NCI-H1930 (cell line): ENCODE measurements at places on chromosomes 1 and 21.

DNA sequence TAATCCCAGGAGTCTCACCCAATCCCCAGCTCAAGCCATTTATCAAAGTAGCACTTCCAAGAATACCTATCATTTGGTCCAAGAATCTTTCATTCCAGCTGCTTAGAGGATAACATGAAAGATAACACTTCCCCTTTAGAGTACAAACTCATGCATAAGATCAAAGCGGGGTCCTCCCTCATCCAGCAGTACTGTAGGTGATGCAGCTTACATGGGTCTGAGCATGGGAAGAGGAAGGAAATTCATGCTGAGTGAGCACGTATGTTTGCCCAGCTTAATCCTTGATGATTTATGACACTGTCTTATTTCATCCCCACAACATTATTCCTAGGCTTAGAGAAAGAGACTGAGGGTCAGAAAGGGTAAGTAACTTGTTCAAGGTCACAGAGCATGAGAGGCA lies 167.1 kb upstream of the GJB5 start:
- no peak for DNase-seq

GRCh38 chr1:47608296-47608875 lies 170.5 kb downstream of the FOXD2 start:
- DNase-seq, result no peak

DNA sequence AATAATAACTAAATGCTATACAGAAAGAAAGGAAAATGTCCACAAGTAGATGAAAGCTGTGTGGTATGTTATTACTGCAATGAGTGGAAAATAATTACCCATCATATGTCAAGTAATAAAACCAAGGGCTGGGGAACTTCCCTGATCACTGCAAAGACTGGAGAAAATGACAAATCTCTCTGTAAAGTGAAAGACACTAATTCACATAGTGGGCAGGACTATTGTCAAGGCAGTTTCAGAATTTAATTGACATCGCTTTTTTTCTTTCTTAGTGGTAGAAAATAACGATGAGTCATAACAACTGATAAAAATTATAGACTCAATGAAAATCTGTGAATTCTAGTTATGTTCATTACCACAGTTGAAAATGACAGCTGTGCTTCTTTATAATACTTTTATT lies 153.7 kb upstream of the ST6GALNAC5 start:
- no peak for DNase-seq

DNA sequence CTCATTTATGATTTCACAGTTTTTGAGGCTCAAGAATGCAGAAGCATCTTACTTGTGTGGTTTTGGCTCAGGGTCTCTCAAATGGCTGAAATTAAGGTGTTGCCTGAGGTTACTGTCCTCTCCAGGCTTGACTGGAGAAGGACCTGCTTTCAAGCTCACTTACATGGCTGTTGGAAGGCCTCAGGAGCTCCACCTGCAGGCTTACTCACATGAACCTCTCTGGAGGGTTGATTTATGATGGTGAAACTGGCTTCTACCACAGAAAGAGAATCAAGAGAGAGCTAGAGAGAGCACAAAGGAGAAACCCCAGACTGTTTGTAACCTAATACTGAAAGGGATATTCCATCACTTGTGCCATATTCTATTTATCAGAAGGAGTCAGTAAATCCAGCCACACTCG lies 6.2 kb upstream of the KCNK2 start:
- peak; percentile 9 for DNase-seq

- no peak for DNase-seq
These were observed 4.1 kb upstream of the NPPB start for GRCh38 chr1:11862890-11863289.

DNA sequence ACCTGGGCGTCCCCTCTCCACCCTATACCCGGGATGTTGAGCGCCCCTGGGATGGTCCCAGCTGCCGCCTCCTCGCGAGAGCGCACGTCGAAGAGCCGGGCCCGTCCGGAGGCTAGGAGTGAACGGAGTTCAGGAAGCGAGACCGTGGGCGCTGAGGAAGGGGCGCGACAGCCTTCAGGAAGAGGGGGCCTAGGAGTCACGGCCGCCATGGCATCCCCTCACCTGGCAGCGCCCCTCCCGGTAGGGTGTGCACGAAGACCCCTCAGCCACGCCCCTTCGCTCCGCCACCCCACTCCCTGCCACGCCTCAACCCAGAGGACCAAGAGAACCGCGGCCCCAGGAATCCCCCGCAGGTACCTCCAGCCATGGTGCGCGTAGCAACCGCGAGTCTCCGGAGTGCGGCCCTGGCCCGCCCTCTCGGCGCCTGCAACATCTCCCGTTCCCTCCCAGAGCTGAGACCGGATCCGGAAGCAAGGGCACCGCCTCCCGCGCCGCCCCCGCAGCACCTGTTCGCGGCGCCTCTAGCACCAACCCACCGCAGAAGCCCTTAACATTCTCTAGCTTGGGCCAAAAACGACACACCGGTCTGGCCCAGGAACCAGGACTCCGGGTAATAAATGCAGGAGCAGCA lies at the start of gene TSTD1:
TSS of gene TSTD1 (minus strand) at position 442 of the 631 bp plus-strand sequence. CDS start at position 367, 75 bp downstream.
- DNase-seq, result peak; percentile 41

- no peak for DNase-seq
These were observed 114.5 kb upstream of the KCNK2 start for GRCh38 chr1:214967865-214968575.
